Effector memory CD4-positive, alpha-beta T cell (primary cell): ENCODE measurements at places on chromosomes 12 and 14.
A peak's percentile ranks its signal among the peaks of the same experiment; 100 is the strongest.

- no peak for DNase-seq
- no peak overlapping the region for H3K27ac ChIP-seq
- no peak overlapping the region for H3K4me3 ChIP-seq
- H3K4me1 ChIP-seq = no peaks in the 10 kb centered on the region
- H3K36me3 ChIP-seq = no peaks in the 10 kb centered on the region
These were observed 444.3 kb upstream of the RGS6 start for GRCh38 chr14:71487941-71488340.

- H3K27ac ChIP-seq = no peak overlapping the region
- DNase-seq = no peak
- no peak overlapping the region for H3K4me3 ChIP-seq
These were observed 3.3 kb downstream of the DCAF5 start for GRCh38 chr14:69149461-69150244.

DNA sequence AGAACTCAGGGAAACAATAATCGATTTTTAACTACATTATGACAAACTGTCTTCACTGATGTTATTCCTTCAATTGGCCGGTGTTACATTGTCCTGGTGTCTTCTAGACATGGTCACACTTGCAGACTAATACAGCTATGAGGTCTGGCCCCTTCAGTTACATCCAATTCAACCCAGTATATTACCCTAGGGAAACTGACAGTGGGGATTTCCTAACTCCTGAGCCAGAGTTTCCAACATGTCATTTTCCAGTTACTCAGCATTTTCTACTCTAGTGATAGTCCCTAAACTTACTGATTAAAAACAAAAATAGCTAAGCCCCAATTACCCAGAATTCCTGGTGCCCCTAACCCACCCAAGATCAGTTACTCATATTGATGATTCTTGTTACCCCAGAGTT, 21.1 kb downstream of the IFNG start:
- DNase-seq = no peak

- H3K27ac ChIP-seq = no peak overlapping the region
- peak overlapping the region; percentile 83 for H3K4me3 ChIP-seq
- no peak for DNase-seq
These were observed 1.6 kb upstream of the ACTR6 start for GRCh38 chr12:100199023-100199346.

DNA sequence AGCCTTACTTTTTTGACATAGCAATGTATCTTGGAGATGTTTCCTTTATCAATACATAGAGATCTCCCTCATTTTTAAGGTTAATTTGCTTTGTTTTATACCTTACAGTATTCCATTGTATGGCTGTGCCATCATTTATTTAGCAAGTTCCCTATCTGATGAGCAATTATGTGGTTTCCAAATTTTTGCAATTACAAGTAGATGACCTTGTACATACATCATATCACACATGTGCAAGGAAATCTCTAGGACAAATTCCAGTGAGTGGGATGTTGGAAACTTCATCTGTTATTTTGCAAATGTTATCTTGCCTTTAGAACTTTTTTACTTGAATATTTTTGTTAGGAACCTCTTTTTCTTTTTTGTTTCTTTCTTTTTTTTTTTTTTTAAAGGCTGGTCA, 49.7 kb downstream of the DRAM1 start:
- no peak overlapping the region for H3K4me3 ChIP-seq
- DNase-seq = no peak
- H3K36me3 ChIP-seq = no peaks in the 10 kb centered on the region
- peaks cover 2% of the 10 kb centered on the region for H3K27me3 ChIP-seq

GRCh38 chr14:97138801-97139200, 341.6 kb downstream of the VRK1 start:
- no peak overlapping the region for H3K27ac ChIP-seq
- H3K4me3 ChIP-seq = no peak overlapping the region
- H3K4me1 ChIP-seq = no peaks in the 10 kb centered on the region
